ENCODE measurements at places on chromosomes 2 and 18. TPM values are rescaled to one million over a fixed set of nuclear protein-coding genes. Genes with fewer than 3 reads are reported as not detected.

Gene AQP12A
- not detected for total RNA-seq

DNA sequence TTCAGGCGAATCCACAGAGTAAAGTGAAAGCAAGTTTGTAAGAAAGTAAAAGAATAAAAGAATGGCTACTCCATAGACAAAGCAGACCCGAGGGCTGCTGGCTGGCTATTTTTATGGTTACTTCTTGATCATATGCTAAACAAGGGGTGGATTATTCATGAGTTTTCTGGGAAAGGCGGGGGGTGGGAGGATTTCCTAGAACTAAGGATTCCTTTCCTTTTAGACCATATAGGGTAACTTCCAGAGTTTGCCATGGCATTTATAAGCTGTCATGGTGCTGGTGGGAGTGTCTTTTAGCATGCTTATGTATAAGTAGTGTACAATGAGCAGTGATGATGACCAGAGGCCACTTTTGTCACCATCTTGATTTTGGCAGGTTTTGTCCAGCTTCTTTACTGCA lies 59.8 kb downstream of the SLC4A3 start:
- no peak for DNase-seq

Gene ZNF532
- 25.1 TPM for total RNA-seq

- no peak for DNase-seq
Measured at GRCh38 chr2:174964404-174964803, 40.8 kb downstream of the CHN1 start.

GRCh38 chr2:238703436-238703835 lies 144.4 kb upstream of the TWIST2 start:
- no peak for DNase-seq

DNA sequence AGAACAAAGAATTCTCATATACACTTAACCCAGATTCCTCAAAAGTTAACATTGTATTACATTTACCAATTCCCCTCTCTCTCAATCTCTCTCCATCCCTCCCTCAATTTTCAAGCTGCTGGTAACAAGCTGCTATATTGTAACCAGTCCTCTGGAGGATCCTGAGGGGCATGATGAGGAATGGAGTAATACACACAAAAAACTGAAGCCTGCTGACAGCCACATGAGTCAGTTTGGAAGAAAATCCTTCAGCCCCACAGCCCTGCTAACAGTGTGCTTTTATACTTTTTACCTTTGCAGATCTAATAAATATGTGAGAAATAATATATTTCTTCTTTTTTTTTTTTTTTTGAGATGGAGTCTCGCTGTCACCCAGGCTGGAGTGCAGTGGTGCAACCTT lies 165.7 kb upstream of the RAB12 start:
- DNase-seq, result no peak

- DNase-seq, result peak; percentile 56
Measured at GRCh38 chr2:235779444-235779896, 285.6 kb downstream of the AGAP1 start.

- no peak for DNase-seq
Measured at GRCh38 chr2:9656270-9656766, 25.5 kb upstream of the YWHAQ start.

DNA sequence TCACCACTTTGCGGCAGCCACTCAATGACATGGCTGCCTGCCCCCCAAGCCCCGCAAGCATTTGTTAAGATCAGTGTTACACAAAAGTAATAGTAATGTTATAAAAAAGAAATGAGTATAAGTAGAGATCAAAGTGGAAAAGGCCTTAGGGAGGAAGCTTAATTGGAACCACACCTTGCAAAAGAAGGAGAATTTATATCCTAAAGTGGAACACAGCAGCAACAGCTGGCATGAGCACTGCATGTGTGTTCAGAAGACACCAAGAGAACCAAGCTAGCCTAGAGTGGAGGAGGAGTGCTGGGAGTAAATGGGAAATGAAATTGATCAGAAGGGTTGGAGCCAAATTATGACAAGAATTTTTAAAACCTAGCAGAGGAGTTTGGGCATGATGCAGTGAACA lies 73.1 kb upstream of the STK17B start:
- DNase-seq, result no peak

- DNase-seq, result peak; percentile 30
Measured at GRCh38 chr18:44817831-44818473, 137.3 kb downstream of the SETBP1 start.

- DNase-seq, result no peak
Measured at GRCh38 chr2:88654714-88655113, 27.4 kb upstream of the EIF2AK3 start.

GRCh38 chr18:3256693-3257626 lies 5.0 kb upstream of the MYL12B start:
- no peak for DNase-seq

DNA sequence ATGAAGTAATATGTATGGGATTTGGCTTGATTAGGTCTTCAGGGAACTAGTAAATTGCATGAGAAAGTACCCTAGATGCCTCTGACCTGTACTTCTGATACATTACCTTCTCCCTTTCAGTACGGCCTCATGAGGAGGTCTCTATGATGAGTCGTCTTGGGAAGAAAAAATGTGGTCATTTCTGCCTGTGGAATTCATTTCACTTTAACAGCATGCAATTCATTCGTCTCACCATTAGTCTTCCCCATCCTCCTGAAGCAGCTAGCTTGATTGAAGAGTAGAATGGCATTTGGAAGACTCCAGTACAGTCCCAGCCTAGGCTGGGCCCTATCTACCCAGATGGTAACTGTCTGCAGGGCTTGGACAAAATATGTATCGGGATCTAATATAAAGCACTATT lies 52.2 kb downstream of the TMX3 start:
- no peak for DNase-seq

- DNase-seq, result no peak
Measured at GRCh38 chr2:1744446-1745170, at the start of gene PXDN. Gene PXDN (minus strand): TSS chr2:1744515. CDS start chr2:1744455, 60 bp downstream.

- no peak for DNase-seq
Measured at GRCh38 chr2:176188774-176189680, 559 bp downstream of the HOXD1 start.

Gene MPP4
- total RNA-seq, result not detected

DNA sequence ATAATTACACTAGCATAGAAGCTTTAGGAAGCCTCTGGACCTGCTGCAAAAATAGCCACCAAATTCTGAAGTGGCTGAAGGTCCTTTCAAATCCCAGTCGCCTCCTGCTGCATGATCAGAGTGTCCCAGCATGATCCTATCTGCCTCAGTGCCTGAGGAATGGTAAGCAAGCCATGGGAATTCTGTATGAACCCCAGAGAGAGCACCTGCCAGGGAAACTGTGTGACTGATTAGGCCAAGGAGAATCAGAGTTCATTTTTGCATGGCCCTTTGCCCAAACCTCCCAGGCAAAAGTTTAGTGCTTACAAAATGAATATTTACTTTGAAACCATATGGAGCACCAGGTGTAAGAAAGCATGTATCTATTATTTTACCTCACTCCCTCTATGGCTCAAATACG lies 221.4 kb downstream of the ARL4C start:
- DNase-seq, result no peak

DNA sequence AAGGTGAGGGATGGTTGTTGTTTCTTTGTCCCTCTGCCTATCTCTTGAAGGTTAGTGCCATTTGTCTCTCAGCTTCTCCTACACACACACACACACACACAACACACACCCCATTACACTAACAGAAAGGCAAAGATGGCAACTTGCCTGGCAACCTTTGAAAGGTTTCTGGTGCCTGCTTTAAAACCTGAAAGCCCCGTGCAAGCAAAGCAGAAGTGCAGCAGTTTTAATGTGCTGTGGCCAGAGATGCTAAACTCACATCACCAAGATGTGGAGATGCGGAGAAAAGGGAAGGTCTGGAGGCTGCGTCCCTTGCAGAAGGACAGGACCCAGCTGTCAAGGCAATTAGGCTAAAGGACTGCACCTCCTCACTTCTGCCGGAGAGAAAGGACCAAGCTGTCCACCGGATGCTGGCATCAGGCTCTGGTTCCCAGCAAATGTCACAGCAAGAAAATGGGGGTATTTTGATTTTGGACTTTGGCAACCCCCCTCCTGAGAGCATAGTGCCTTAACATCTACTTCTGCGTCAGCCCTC lies 196.4 kb downstream of the ARL4C start:
- no peak for DNase-seq

- peak; percentile 51 for DNase-seq
Measured at GRCh38 chr2:190781604-190782198, 98.9 kb upstream of the GLS start.

GRCh38 chr2:134466141-134466540 lies 212.3 kb downstream of the MGAT5 start:
- DNase-seq, result peak; percentile 65

DNA sequence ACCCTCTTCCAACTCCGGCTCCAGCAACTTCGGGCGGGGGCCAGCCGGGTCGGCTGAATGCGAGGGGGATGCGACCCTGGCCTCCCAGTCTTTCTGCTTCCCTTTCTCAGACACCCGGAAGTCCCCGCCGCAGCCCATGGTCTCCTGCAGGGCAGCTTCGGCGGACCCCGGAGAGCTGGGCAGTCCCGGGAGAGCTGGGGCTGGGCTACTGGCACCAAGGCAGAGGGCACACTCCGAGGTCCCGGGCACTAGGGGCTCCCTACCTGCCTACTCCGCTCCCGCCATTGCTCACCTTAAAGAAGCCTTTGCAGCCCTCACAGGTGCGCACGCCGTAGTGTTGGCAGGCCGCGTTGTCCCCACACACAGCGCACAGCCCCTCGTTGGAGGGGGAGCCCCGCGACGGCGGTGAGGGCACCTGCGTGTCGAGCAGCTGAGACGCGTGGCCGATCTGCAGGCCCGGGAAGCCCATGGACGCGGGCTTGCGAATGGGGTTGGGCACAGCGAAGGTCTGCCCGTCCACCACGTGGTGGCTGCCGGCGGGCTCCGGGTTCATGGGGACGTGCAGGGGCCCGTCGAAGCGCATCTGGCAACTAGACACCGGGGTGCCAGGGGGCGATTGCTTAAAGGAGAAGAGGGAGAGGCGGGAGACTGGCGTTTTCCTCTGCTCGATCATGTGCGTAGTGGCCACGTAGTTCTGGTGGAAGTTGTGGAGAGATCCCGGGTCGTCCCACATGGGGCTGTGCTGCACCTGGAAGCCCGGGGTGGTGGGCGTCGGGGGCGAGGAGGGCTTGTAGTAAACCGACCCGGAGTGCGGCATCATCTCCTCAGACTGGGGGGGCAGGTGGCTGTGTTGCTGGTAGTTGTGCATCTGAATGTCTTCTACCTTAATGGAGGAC lies 3.2 kb downstream of the NR4A2 start:
- DNase-seq, result no peak

GRCh38 chr2:72144274-72144631 lies 3.4 kb downstream of the CYP26B1 start:
- DNase-seq, result no peak

- DNase-seq, result no peak
Measured at GRCh38 chr2:167651406-167652151, 595.8 kb downstream of the STK39 start.

- DNase-seq, result peak; percentile 81
Measured at GRCh38 chr2:8524823-8525222, 157.0 kb upstream of the ID2 start.

Gene ABCA12
- total RNA-seq, result not detected

- no peak for DNase-seq
Measured at GRCh38 chr2:231489990-231490389, 25.7 kb upstream of the NCL start.

Gene PRADC1
- total RNA-seq, result 20.6 TPM

DNA sequence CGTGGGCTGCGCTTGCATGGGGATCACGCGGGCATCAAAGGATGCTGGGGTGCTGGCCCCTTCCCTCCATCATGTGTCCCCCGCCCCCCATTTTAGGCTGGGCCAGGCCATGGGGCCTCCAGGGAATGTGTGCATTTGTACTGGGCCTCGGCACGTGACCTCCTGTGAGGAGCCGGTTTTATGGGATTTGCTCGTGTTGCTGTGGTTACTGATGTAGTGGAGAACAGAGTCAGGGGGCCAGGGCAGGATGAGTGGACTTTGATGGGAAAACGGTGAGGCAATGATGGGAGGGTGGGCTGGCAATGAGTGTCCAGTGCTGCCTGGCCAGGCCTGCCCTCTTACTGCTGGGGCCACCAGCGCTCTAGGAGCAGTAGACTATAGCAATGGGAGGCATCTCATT lies 257.7 kb downstream of the LOXHD1 start:
- no peak for DNase-seq

Gene ICA1L
- 12.0 TPM for total RNA-seq

Gene IL36A
- total RNA-seq, result not detected

GRCh38 chr18:24033641-24034412 lies 19.3 kb downstream of the TTC39C start:
- no peak for DNase-seq

DNA sequence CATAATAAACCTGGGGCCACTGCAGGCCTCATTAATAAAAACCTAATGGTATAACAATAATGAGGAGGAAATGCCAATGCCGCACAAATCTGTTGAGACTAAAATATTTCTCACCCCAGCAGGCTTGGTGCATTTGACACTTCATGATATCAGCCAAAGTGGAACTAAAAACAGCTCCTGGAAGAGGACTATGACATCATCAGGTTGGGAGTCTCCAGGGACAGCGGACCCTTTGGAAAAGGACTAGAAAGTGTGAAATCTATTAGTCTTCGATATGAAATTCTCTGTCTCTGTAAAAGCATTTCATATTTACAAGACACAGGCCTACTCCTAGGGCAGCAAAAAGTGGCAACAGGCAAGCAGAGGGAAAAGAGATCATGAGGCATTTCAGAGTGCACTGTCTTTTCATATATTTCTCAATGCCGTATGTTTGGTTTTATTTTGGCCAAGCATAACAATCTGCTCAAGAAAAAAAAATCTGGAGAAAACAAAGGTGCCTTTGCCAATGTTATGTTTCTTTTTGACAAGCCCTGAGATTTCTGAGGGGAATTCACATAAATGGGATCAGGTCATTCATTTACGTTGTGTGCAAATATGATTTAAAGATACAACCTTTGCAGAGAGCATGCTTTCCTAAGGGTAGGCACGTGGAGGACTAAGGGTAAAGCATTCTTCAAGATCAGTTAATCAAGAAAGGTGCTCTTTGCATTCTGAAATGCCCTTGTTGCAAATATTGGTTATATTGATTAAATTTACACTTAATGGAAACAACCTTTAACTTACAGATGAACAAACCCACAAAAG lies 580.9 kb upstream of the TMEFF2 start:
- DNase-seq, result no peak

- no peak for DNase-seq
Measured at GRCh38 chr2:10042301-10043161, 819 bp upstream of the KLF11 start.

Measured in OCI-LY7 (cell line).